Activated T-helper 1 cell treated with anti-CD3 and anti-CD28 coated beads, Interleukin-2, amount 50 U/mL, for 16 hours (primary cell): ENCODE measurements at places on chromosomes 16 and 17.

DNA sequence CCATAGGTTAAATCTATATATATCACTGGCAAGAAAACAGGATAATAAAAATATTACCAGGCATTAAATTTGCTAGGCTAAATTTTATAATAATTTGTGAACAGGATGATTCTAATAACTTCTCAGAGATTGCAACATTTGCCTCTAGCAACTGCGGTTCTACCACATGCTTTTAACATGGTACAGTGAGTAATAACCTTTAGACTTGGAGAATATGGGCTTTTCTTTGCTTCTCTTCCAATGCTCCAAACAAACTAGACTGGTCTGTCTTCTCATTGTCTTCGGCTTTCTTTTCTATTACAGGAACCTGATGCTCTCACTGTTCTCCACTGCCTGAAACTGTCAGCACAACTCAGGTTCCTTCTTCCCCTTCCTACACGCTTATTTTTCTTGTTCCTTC is 80.6 kb downstream of the CA4 start:
- no peak for DNase-seq

GRCh38 chr17:3271072-3271848 is 26.9 kb downstream of the OR3A1 start:
- DNase-seq = no peak

DNA sequence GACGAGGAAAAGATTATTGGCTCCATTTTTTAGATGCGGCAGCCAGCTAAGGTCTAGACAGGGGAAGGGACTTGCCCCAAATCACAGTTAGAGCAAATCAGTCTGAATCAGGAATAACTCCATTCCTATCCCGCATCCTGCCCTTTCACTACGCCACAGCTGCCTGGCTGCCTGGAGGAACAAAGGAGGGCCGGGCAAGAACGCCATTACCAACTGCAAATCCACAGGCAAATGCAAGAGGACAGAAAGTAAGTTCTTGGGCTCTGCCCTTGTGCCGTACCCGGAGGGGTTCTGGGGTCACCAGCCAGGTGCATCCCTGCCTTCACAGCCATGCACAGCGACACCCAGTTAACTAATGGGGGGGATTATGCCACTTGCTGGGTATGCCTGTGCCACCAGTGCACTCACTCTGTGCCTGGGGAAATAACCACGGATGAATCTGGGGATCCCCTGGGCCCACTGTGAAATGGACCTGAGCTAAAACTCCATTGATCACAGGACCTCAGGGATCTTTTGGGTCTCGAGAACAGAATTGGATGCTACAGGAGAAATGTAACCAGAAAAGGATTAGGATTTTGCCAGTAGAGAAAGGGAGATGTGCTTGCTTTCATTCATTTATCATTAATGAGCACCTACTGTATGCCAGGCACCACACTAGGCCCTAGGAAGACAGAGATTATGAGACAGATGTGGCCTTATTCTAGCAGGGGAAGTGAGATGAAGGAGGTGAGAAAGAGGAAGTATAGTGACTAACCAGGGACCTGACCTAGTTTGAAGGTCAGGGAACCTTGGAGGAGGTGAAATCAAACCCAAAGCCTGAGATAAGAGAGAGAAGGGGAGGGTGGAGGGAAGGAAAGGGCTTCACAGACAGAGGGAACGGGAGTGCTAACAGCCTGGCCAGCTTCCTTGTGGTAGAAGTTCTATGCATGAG is 17.7 kb downstream of the BCL7C start:
- no peak for DNase-seq

DNA sequence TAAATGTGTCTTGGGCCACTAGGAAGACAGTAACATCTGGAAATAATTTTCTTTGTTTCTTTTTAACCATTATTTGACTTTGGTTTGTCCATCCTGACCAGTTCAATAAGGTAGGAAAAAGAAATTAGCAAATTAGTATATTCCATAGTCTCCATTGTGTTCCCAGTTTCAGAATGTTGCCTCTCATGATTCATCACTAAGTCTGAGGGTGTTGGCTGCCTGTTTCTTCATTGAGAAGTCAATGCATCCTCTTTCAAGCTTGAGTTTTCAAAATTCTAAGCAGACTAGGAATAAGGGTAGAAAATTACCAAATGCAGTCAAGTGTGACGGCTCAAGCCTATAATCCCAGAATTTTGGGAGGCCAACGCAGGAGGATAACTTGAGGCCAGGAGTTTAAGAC is 41.9 kb downstream of the ZFHX3 start:
- DNase-seq = no peak

DNA sequence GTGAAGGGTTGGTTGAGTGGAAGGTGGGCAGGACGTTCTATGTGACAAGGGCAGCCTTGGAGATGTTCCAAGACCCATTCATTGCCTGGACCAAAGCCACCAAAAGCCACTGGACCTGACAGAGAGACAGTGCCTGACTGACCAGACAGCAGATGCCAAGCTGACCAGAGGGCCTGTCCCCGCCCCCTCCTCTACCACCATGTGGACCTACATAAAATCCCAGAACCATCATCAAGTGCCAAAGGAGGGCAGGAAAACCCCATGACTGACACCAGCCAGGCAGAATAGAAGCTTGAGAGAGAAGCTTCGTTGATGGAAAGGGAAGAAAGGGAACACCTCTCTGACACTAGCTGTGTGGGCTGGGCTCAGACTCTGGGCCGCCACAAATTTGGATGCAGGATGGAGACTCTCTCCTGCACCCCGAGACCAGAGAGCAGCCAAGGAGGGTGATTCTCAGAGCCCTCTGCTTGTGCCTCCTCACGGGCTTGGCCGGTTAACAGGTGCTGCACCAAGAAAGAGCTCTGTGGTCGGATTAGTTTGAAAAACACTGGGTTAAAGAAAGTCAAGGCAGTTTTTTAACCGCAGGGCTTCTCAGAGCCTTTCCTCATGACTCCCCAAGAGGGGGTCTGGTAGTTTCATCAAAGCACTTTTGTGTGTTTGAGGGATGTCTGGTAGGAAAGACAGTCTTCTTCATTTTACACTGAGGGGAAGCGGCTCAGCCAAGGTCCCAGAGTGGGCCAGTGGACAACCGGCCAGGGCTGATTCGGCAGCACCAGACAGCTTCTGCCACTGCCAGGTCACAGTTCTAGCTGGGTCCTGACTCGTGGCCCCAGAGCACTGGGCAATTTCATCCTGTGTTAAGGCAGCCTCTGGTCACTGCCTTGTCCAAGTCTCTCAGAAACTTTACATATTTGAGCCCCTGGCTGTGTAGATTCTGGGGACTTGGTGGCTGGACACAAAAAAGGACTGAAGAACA is 1.7 kb downstream of the TNFRSF13B start:
- DNase-seq = no peak

- DNase-seq = no peak
These were observed 8.9 kb upstream of the HDAC5 start for GRCh38 chr17:44132275-44132821.

GRCh38 chr17:63151941-63152523 is 186.0 kb downstream of the TANC2 start:
- no peak for DNase-seq

- DNase-seq = no peak
These were observed 21.3 kb upstream of the HOXB13 start for GRCh38 chr17:48749621-48750553.

GRCh38 chr17:5793157-5793556 is 208.8 kb upstream of the NLRP1 start:
- no peak for DNase-seq
